NCI-H526 (cell line): ENCODE measurements at places on chromosomes 7 and 10.
A peak's percentile ranks its signal among the peaks of the same experiment; 100 is the strongest.

DNA sequence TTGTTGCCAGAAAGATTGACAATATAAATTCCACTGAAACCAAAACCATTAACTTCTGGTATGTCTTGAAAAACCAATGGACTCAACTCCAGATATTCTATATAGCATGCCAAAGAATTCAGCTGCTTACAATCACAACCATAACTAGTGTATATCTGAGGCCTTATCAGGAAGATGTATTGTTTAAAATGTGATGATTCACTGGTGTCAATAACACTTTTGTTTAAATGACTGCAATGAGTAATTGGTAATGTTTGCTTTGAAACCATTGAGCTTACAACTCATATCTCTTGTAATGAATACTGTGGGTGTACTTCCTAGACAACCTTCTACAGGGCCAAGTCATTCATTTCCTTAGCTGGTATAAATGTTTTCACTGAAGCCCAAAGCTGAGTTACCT, 727.9 kb upstream of the KCND2 start:
- DNase-seq: no peak

DNA sequence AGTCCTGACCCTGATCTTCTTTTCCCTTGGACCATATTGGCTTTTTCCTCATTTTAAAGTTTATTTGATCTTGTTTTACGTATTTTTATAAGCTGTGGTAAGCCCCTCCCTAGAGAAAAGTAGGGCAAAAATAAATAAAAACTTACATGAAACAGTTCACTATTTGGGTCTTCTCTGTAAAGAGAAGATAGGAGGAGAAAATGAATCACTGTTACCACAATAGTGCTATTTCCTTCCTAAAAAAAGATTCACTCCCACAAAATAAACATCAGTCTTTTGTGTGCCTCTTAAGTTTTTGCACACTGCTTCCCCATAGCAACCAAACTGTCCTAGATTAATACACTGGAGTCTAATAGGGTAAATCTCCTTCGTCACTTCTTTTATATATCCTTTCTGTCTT, 1.4 kb upstream of the SVIL start:
- no peak for DNase-seq

DNA sequence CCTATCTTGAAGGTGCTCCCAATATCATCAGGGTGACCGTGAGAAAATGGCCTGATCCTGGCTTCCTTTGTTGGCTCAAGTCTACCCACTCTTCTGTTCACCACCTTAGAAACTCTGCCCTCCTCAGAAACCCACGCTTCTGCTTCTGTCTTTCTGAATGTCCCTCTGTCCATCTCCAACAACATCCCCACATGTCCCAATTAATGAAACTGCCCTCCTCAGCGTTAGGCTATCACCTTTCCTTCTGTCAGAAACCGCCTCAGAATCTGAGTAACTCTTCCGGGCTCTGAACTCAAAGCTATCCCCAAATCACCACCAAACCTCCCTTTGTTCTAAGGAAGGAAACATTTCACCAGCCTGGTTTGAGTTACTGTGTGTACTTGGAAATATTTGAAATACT, 315.8 kb upstream of the ZNF32 start:
- DNase-seq: no peak

DNA sequence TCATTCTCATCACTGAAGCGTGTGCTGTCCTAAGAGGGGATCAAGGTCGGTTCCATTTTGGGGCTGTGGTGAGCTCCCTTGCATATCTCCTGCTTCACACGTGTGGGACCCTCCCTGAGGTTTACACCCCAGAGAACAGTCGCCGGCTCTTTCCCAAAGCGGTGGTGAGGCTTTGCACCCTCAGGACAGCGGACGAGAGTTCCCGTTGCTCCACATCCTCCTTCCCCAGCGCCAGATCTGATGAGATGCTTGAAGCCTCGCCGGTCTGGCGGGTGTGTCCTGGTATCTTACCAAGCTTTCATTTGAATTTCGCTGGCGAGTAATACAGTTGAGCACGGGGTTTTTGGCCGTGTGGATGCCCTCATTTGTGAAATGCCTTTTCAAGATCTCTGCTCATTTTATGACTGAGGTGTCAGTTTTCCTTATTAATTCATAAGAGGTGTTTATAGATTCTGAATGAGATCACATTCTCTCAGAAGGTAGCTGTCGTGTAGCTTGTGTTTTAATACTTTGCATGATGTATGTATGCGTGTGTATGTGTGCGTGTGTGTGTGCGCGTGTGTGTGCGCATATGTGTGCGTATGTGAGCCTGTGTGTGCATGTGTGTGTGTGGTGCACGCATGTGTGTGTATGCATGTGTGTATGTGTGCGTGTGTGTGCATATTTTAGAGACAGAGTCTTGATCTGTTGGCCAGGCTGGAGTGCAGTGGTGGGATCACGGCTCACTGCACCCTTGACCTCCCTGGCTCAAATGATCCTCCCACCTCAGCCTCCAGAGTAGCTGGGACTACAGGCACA, 30.7 kb downstream of the ELFN1 start:
- peak; percentile 55 for DNase-seq

DNA sequence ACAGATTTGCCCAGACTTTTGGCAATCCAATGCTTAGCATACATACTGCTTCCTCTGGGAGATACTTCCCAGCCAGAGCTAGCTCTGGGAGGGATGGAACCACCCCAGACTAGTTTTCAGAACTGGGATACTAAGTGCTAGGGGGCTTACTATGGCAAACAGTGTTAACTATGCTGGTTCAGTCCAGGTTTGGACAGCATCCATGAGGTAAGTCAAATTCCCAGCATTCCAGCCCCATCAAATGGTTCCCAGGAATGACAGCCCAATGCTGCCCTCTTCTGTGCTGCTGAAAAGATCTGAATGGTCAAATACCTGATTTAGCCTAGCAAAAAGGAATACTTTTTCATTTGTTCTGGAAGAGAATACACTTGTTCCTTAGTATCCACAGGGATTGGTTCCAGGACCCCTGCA, 141.7 kb upstream of the CCDC6 start:
- DNase-seq: peak; percentile 13
